Spinal cord (tissue), 10 donors: ENCODE measurements at places on chromosomes 4 and X.
A peak's percentile ranks its signal among the peaks of the same experiment; 100 is the strongest.

DNA sequence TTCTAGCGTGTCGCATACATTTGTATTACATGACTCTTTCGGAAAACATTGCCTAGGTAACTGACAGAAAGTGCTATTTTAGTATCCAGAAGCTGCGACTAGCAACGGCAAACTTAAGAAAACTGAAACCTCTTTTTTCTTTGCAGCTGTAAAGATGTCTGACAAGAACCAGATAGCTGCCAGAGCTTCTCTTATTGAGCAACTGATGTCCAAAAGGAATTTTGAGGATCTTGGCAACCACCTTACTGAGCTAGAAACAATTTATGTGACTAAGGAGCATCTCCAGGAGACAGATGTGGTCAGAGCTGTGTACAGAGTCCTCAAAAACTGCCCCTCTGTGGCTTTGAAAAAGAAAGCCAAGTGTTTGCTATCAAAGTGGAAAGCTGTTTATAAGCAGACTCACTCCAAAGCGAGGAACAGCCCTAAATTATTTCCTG lies 9.4 kb downstream of the TCEANC start:
- no peak for DNase-seq

- no peak for DNase-seq
These were observed 13.5 kb upstream of the GK2 start for GRCh38 chr4:79421483-79421882.

DNA sequence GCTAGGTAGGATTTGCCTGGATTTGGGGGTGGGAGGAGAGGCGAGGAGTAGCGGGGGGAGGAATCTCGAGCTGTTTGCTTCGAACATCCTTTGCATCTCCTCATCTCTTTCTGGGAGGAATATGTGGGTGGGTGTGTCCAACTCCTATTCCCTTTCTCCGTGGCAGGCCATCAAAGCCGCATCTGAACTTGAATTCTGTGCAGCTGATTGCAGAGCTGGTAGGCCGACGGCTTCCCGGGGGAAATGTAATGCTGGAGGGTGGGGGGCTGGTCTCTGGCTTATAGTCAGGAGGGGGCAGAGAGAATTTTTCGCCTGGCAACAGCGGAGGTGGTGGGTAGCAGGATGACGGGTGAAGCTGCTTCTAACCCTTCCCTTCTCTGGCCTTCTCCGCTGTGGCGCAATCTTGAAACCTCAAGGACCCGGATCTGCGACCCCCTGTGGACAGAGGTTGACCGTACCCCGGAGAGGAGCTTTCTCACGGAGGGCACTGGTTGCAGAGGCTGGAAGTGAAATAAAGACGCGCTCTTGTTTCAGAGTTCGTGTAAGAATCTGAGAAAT lies 628 bp downstream of the ZCCHC12 start:
- DNase-seq: peak; percentile 80

DNA sequence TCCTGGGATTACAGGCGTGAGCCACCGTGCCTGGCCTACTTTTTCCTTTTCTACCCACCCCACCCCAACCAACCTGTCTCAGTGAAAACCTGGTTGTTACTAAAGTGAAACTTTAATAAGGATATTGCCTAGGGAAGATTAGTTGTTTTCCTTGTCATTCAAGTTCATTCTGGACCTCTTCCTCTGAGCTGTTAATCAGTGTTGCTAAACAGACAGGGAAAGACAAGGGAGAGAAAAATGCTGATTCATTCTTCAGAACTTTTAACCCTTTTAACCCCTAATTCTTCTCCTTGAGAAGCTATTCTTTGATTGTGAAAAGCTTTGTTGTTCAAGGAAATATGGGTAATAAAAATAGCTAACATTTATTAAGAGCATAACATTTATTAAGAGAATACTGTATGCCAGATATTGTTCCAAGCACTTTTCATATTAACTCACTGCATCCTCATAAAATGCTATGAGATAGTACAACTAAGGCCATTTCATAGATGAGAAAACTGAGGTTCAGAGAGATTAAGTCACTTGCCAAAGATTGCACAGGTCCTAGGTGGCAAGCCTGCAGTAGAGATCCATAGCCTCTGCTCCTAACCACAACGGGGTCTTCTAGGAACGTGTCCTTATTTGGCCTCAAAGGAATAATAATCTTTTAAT lies 34.8 kb downstream of the OSTC start:
- DNase-seq: no peak

GRCh38 chr4:184896868-184897715 lies 71.3 kb upstream of the ACSL1 start:
- no peak for DNase-seq

DNA sequence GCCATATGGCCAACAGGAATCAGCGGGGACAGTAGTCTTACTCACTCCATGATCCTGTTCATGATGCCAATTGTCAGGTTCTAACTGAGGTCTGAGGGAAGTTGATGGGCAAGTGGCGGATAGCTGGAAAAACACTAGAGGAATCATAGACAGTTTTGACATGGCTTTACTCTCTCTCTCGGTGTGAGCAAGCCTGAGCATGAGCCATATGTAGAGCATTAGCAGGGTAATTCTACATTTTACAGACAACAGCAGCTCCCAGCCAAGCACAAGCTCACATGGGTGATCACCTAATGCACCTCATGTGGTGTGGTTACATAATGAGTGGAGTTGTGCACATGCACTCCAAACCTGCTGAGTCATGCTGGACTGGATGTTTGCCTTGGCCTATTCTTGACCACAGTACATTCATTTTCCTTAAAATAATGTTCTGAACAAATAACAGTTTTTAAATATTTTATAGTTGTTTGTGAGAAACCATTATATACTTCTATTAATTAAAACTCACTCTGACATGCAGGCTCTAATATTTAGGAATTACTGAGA lies 429.2 kb downstream of the GPAT3 start:
- no peak for DNase-seq

- no peak for DNase-seq
These were observed 7.6 kb downstream of the SLC2A9 start for GRCh38 chr4:10013722-10014121.

GRCh38 chr4:121790976-121791375 lies 10.1 kb upstream of the EXOSC9 start:
- no peak for DNase-seq

DNA sequence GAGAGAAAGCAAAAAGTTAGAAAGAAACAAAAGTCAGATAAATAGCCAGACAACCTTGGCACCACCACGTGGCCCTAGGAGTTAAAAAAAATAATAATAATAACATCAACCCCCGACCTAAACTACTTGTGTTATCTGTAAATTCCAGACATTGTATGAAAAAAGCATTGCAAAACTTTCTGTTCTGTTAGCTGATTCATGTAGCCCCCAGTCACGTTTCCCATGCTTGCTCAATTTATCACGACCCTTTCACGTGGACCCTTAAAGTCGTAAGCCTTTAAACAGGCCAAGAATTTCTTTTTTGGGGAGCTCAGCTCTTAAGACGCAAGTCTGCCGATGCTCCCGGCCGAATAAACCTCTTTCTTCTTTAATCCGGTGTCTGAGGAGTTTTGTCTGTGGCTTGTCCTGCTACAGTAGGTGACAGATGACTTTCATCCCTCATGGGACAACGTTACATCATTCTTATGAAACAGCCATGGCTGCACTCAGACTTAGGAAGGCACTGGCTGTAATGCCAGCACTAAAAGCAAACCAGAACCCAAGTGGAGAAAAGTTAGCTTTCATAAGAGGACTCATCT lies 520 bp downstream of the ACOX3 start:
- no peak for DNase-seq

DNA sequence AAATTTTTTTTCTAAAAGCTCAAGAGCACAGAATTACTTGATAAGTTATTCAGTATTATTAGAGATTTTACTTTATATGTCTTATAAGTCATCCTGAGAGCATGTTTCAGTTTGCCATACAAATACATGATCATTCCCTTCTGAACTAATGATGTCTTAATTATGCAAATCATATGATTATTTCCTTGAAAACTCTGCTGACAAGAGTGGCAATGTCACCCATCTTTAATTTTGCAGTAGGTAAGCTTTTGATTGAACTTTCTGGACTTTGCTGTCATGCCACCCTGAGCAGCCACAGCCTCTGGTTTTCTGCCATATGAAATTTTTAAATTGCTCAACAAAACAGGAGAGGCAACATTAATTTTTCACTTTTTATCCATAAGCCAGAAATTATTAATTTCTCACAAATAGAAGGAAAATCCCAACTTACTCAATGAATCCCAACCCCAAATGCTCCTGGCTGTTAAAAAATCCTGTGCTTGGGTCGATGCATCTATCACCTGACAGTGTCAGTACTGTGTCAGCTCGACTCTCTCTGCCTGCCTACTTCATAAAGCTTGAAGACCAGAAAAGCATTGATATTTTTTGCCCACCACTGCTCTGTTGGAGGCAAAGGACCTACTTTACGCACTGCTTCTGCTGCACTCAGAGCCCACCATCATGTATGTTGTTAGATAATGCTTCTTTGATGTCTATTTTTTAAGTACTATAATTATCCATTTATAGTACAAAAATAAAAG lies 11.6 kb upstream of the HADH start:
- no peak for DNase-seq

DNA sequence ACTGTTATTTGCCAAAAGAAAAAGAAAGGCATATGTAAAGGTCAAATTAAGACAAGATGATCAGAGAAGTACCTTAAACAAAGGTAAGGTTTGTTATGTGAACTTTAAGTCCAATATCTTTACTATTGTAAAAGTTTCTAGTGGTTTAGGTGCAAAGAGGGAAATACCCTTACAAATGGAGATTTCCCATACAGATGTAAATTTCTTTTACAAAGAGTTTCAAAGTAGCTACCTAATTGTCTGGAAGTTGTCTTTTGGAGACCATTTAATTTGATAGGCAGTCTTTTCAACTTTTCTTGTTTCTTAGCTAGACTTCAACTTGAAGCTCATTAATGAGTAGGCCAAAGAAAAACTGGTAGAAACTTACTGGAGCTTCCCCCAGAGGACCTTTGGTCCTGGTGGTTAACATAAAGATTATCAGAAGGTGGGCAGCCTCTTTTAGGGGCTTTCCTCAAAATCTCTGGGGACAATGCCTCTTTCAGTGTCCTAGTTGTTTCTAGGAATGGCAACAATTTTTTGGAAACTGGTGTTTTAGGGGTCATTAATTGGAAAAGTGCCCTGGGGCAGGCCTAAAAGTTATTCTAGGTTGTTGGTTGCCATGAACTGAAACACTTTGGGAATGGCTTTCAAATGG lies 297.3 kb downstream of the GUCY2F start:
- no peak for DNase-seq

DNA sequence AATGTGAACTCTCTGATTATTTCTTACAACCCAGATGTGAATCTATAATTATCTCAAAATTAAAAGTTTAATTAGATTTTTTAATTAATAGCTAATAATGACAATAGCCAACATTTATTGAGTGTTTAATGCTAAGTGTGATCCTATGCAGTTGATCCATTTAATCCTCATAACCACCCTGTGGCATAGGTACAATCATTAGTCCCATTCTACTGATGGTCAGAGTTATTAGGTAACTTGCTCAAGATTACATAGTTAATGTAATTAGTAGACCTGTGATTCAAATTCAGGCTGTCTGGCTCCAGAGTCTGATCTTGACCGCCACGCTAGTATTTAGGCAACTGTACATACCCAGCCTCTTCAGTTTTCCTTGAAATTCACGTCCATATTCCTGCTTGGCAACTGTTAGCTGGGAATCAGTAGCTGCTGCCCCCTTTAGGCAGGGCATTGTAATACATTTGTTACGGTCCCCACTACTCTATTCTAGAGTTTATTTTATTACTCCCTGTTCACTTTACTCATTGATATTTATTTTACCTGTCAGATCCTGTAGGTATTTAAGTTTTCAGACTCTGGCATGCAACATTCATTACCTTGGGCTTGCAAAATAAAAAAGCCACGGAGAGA lies 20.6 kb upstream of the TEC start:
- no peak for DNase-seq

DNA sequence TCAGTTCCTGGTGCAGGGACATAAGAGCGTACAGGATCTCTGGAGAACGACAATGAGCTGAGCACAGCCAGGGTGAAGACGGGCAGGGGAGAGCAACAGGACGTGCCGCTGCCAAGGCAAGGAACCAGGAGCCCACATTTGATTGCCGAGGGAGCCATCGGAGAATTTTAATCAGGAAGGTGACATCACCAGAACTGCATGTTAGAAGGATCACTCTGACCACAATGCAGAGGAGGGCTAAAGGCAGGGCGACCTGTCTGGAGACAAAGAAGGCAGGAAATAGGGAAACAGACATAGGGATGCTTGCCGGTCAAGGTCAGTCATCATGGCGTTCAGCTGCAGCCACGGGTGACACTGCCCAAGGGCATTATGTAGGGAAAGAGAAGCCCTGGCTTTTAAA lies 81.4 kb downstream of the RBM47 start:
- peak; percentile 35 for DNase-seq

DNA sequence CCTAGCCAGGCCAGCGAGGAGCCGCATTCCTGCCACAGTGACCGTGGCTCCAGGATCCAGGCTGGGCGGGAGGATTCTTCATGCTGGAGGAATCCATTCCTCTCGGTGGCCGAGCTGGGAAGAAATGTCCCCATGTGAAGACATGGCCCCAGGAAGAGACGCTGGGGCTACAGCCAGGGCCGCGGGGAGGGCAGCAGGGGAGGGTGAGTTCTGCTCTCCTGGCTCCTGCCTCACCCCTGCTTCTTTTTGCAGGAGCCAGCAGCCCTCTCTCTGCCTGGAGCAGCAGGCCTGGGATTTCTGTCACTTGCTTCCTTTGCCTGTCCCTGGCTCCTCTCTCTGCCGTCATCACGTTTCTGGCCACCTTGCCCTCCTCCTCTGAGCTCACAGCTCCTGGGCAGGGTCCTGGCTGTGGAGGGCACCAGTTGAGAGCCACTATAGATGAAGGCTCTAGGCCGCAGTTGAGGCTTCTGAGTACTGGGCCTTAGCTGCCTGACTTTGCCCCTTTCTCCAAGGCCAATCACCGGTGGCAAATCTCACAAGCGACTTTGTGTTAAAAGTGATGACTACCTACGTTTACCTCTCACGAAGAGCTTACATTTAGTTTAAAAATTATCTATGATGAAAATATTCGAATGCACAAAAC lies 48.3 kb downstream of the ENPP6 start:
- DNase-seq: no peak

GRCh38 chr4:22500128-22500611 lies 15.7 kb downstream of the ADGRA3 start:
- no peak for DNase-seq

DNA sequence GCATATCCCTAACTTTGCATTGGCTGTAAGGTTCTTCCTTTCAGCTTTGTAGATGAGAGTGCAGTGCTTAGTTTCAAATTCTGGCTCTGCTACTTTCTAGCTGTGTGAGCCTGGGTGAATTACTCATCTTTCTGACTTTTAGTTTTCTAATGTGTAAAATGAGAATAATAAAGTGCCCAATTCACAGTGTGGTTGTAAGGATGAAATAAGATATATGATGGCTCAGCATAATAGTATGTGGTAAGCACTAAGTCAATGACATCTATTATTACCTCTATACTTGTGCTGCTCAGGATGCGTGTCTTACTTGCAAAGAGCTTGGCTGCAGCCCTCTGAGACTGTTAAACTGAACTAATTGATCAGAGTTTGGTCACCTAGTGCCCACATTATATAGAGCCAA lies 30.6 kb upstream of the ETNPPL start:
- DNase-seq: no peak

DNA sequence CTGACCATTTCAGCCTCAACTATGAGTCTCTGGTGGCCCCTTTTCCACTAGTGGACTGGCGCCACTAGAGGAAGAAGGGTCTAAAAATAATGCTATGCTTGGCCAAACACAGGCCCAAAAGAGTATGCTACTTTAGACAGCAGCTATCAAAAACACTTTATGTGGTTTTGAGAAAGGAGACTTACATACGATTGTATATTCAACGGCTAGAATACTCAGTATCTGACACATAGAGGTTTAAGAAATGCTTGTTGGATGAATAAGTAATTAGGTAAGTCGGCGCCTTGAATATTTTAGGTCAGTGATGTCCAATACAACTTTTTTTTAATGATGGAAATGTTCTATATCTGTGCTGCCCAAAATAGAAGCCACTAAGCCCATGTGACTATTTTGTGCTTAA lies 25.7 kb upstream of the TMPRSS11A start:
- DNase-seq: no peak
